Hepatocyte (in vitro differentiated cells): ENCODE measurements at places on chromosomes 16 and 17. TPM values are rescaled to one million over a fixed set of nuclear protein-coding genes. Genes with fewer than 3 reads are reported as not detected.

- peak; percentile 10 for DNase-seq
These were observed 47.2 kb downstream of the ABCC1 start for GRCh38 chr16:15996432-15997109.

Gene CHAD
- total RNA-seq = 0.20 and 0.40 TPM in 2 replicates

GRCh38 chr17:71349908-71350600 lies 770.8 kb upstream of the SOX9 start:
- no peak for DNase-seq

DNA sequence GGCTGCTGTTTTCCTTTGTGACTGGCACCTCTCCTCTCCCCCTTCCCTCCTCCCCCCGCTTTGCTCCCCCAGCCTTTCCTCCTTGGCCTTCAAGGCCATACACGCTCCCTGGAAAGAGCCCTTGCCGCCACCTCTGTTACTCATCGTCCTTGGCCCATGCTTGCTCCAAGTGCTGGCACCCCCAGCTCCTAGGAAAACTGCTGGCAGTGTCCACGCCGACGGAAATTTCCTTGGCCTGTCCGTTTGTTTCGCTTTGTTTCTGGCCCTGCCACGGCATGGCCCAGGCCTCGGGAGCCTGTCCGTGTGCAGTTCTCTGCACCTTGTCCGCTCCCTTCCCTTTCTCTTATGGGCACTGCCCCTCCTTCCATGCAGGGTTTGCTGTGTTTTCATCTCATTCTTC lies 18.0 kb downstream of the CA5A start:
- DNase-seq = no peak

DNA sequence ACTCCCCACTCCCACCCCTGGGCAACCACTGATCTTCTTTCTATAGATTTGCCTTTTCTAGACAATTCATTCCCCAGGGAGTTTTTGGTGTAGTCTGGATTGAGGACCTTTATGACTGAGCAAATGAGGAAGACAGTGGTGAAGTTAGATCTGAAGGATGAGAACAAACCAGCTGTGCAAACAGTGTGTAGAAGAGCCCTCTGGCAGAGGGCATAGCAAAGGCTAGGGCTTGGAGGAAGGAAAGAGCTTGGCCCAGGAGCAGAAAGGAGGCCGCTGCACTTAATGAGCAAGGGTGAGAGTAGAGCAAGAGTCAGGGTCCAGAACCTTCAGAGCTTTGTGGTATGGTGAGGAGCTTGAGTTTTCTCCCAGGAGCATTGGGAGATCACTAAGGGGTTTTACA lies 352.7 kb downstream of the CA10 start:
- DNase-seq = no peak

GRCh38 chr16:57462209-57462977 lies at the start of gene POLR2C:
POLR2C (plus strand) TSS chr16:57462679; CDS start chr16:57462725, 46 bp downstream.
- DNase-seq = peak; percentile 93

Gene ZG16
- total RNA-seq = 2.1 and 3.0 TPM in 2 replicates

Gene DNAH17
- 0.16 and 0.20 TPM in 2 replicates for total RNA-seq

Gene HOXB4
- total RNA-seq = 1.4 and 2.2 TPM in 2 replicates

Gene MGRN1
- 24.1 and 29.2 TPM in 2 replicates for total RNA-seq

Gene GDPD1
- 5.0 and 5.3 TPM in 2 replicates for total RNA-seq

DNA sequence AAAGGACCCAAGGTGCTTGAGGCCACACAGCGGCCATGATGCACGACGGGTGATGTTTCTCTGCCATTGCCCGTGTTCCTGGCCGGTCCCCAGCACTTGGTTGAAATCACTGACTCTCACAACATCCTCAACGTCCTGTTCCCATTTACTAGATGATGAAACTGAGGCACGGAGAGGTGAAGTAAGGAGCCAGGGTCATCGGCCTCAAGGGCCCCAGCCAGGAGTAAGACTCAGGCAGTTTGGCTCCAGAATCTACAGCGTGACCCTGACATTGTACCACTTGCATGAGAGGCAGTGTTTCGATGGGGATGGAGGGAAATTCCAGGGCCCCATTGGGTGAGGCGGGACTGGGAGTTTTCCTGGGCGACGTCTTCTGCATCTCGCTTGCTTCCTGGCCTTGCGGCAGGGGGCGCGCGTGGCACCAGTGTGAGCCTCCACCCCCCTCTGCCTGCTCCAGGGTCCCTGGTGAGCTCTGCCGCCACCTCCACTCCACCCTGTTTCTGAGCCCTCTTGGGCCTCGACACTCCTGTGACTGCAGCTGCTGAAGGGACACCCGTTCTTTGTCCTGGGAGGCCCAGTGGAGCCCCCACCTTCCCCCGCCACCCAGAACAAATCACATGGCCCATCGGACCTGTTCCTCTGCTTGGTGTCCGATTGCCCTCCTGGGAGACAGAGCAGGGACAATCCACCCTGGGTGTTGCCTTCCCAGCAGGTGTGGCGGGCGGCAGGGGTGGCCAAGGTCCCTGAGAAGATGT lies 133.0 kb upstream of the GSE1 start:
- peak; percentile 58 for DNase-seq

DNA sequence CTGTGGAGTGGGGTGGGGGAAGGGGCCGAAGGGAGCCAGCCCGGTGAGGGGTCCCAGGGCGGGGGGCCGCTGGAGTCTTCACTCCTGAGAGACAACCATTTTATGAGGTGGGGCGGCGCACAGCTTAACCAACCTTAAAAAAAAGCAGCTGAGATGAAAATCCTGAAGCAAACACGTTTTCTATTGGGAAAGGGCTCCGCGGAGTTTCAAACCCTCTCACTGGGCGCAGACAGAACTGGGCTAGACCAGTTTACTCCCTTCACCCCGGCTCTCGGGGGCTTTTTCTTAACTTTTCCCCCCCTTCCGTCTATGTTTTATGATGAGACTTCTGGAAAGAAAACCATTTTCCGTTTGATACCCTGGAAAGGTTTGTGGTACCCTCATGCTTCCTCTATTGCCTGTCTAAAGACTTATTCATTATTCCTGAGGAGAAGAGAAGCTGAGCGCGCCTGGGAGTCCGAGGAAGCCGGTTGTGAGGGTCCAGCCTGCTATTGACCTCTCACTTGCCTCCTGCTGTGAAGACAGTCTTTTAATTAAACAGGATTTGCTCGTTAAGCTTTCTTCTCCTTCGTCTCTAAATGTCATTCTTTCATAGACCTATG lies 482 bp upstream of the SSH2 start:
- no peak for DNase-seq

GRCh38 chr16:28596840-28597691 lies at the start of gene SULT1A2:
SULT1A2 (minus strand) TSS chr16:28597050; CDS start chr16:28595930, 1,120 bp downstream.
- DNase-seq = peak; percentile 76

- DNase-seq = no peak
These were observed 257.3 kb upstream of the SALL1 start for GRCh38 chr16:51408357-51408756.

DNA sequence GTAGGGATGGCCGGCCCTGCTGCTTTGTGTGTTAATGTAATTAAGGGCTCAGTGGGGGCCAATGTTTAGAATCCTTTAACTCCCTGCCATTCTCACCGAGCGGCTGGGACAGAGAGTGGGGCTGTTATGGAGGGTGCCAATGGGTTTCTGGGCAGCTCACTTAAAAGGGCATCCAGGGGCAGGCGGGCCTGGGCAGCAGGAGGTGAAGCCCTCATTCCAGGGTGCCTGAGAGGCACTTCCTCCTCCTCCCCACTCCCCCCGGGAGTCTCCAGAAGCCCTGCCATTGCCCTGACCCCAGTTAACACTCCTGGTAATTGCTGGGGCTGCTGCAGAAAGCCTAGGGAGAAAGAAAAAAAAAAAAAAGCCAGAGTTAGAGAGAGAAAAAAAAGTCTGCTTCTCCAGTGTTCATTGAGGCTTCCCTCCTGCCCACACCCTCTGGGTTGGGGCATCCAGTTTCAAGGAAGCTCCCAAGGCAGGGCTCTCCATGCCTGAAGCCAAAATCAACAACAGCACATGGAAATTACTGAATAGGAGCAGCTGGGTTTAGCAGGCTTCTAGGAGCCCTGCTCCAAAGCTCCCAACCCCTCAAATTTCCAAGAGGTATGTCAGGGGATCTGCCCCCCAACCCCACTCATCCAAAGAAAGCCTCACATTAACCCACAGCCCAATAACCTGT lies 28.0 kb downstream of the CUEDC1 start:
- no peak for DNase-seq

- DNase-seq = no peak
These were observed 206.4 kb downstream of the HS3ST3A1 start for GRCh38 chr17:13395346-13395745.

Gene RAP1GAP2
- 8.6 and 10.0 TPM in 2 replicates for total RNA-seq

Gene RFWD3
- 10.0 and 12.9 TPM in 2 replicates for total RNA-seq
